Activated T-cell treated with anti-CD3 and anti-CD28 coated beads, Interleukin-2, amount 50 U/mL, for 72 hours (primary cell): ENCODE measurements at places on chromosomes 12 and 14. TPM values are rescaled to one million over a fixed set of nuclear protein-coding genes. Genes with fewer than 3 reads are reported as not detected.

DNA sequence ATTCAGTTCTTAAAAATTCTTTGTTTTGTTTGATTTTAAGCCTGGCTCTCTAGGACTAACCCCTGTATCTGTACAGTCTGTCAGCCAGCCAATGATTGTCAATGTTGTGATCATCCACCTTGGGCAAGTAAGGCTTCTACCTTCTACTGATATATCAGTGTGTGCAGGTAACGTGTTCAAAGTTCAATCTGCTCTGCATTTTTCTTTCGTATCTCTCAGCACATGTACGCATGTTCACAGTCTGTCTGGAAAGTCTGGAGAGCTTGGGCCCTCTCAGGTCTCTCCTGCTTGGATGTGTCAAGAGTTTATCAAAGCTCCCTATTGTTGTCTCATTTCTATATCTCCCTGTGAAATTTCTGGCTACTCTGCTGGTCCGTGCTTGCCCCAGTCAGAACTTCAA is 138.6 kb upstream of the VRK1 start:
- no peak for DNase-seq

DNA sequence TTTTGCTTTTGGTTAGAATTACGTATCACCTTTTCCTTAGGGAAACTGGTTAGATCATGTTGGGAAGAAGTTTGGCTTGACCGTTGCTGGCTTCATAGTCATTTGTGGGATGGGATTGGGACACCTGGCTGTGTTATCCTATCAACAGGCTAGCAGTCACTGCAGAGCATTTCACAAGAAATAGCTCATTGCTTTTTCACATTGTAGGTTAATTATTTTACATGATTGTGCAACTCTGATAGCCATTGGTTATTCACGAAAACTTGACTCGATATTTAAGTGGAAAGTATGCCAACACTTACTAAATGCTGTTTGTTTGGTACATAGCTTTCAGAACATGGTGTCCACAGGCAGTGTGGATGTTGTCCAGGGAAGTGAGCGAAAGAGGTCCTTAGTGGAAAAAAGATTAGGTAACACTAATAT is 89.4 kb downstream of the NKX2-1 start:
- no peak for DNase-seq

DNA sequence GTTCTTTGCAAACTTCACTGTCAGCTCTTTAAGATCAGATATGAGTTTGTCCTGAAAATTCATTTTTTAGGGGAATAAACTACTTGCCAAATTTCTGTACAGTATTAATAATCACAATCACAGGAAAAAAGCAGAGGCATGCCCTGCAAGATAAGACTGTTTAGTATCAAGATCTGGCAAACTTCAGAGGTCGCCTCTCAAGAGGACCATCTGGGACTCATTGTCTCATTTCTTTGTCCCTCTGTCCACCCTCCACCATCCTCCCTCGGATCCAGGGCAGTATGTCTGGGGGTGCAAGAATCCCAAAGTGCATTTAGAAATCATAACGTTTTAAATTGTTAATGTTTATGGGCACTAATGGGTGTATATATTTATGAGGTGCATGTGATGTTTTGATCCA is 232.4 kb upstream of the FKBP4 start:
- no peak for DNase-seq

DNA sequence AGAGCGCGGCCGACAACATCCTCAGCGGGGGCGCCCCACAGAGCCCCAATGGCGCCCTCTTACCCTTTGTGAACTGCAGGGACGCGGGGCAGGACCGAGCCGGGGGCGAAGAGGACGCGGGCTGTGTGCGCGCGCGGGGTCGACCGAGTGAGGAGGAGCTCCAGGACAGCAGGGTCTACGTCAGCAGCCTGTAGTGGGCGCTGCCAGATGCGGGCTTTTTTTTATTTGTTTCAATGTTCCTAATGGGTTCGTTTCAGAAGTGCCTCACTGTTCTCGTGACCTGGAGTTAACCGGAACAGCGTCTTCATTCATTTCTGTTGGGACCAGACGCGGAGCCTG is 103.8 kb upstream of the FKBP4 start:
- DNase-seq, result peak; percentile 76

DNA sequence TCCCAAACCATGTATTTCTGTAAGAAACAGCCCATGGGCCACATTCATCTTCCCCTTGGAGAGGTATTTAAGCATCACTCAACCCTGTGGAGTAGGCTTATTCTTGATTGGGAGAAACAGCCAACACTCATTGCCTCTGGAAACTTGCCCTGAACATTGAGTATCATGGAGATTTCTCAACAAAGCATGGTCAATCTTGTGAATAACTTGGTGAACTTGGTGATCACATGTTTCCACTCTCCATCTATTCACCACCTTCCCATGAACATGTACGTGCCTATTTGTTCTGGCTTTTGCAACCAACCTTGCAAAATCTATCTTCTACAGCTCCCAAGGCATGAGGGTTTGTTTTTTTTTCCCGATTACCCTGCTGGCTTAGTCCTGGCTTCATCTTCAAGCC is 163.2 kb downstream of the PAH start:
- DNase-seq, result no peak

- peak; percentile 46 for DNase-seq
Measured at GRCh38 chr12:92987846-92988621, 58.9 kb upstream of the EEA1 start.

- DNase-seq, result no peak
Measured at GRCh38 chr12:67697443-67697842, 48.9 kb downstream of the DYRK2 start.

- DNase-seq, result no peak
Measured at GRCh38 chr14:26765768-26766520, 168.1 kb upstream of the NOVA1 start.

DNA sequence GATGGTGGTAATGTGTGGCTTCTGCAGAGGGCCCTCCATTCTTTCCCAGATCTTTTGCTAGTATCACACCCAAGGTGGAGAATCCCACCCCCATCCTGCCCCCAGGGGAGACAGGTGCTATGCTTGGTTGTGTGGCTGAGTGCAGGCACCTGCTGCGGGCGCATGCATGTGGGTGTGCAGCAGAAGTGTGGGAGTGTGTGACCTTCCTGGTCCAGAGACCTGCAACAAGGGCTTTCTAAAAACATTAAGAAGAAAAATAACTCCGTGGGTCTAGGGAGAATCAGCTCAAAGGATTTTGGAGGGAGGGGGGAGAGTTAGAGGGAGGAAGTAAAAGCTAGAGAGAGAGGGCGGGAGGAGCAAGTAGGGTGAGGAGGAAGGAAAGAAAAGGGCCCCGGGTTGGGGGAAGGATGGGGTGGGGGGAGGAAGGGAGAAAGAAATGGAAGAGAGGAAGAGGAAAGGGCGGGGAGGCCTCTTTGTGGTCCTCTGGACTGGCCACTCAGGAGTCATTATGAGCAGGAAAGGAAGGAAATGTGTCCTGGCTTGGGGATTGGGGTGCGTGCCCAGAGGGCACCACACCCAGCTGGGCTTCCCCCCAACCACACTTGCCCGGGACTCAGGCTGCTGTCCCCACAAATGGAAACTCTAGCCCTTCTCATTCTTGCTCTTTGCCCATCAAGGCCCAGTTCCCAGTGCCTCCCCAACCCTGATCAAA is 3.1 kb upstream of the FIGNL2 start:
- no peak for DNase-seq

GRCh38 chr12:42982828-42983227 is 393.3 kb upstream of the PRICKLE1 start:
- no peak for DNase-seq

DNA sequence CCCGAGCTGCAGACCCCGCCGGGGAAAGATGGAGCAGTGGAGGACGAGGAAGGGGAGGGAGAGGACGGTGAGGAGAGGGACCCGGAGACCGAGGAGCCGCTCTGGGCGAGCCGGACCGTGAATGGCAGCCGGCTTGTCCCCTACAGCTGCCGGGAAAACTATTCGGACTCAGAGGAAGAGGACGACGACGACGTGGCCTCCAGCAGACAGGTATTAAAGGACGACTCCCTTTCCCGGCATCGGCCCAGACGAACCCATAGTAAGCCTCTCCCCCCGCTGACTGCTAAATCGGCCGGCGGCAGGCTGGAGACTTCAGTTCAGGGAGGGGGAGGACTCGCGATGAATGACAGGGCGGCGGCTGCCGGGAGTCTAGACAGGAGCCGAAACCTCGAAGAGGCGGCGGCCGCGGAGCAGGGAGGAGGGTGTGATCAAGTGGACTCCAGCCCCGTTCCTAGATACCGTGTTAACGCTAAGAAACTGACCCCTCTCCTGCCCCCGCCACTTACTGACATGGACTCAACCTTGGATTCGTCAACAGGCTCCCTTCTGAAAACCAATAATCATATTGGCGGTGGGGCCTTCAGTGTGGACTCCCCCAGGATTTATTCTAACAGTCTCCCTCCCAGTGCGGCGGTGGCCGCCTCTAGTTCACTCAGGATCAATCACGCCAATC is 962 bp downstream of the LEMD3 start:
- peak; percentile 71 for DNase-seq

GRCh38 chr14:57326253-57326652 is 57.5 kb downstream of the AP5M1 start:
- DNase-seq, result no peak

- no peak for DNase-seq
Measured at GRCh38 chr12:11886339-11886738, 184.4 kb upstream of the BCL2L14 start.

DNA sequence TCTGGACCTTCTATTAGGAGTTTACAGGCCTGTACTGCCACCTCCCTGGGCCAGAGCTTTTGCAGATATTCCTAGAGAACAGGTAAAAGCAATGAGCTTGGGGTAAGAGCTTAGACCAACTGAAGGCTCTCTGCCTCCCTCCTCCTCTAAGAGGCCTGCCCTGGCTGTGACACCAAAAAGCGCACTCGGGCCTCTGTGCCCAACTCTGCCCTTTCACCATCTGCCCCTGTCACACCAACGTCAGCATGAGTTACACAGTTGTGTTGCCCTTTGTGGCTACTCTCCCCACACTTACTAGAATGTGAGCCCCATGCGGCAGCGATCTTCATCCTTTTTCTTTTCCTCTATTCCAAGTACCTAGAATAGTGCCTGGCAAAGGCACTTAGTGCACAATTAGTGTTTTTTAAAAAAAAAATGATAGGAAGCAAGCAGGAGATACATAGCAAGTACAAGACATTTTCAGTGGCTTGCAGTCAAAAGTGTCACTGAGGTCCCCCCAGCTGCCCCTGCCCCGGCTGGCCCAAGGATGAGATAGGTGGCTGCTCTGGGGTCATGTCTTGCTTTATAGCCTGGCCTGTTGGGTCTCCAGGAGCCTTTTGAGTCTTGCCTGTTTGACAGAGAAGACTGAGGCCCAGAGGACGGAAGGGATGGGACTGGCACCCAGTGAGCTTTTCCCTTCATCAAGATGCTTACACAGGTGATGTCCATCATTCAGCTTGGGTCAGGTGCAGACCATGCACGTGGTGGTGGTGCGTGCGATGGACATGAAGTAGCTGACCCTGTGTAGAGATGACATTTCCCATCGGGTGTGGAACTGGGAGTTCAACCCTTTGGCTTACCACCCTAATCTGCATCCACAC is 12.5 kb downstream of the CKB start:
- no peak for DNase-seq

- DNase-seq, result peak; percentile 55
Measured at GRCh38 chr12:12714276-12715021, 2.7 kb upstream of the CDKN1B start.

GRCh38 chr14:88289234-88289633 is 33.8 kb downstream of the KCNK10 start:
- DNase-seq, result no peak

- DNase-seq, result no peak
Measured at GRCh38 chr12:29204521-29204920, 55.4 kb downstream of the FAR2 start.

GRCh38 chr14:81453166-81453766 is 53.1 kb upstream of the STON2 start:
- DNase-seq, result peak; percentile 57

DNA sequence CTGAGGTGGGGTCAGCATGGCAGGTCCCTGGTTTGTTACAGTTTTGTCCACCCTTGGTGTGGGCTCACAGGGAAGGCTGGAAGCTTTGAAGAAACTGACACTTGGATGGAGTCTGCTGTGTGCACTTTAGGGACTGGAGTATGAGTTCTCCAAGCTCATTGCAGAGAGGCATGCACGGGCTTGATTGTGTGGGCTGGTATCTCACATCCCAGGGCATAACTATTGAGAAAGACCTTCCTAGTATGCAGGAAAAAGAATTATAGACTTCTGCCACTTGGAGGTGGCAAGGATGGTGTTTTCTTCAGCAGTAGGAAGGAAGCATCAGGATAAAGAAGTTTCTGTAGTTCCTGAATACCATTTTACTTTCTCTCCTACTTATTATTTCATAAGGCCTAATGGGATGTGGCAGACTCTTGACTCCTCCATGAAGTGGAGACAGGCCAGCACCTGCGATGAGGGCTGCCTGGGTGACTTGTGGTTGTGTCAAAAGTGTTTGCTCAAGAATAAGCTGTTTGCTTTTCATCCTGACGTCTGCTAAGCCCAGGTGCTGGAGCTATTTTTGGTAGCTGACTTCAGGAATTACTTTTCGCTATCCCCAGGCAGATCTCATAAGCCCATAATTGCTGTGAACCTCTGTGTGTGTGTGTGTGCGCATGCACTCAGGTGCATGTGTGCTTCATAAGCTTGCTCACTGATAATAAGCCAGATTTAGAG is 125.8 kb downstream of the KTN1 start:
- no peak for DNase-seq

DNA sequence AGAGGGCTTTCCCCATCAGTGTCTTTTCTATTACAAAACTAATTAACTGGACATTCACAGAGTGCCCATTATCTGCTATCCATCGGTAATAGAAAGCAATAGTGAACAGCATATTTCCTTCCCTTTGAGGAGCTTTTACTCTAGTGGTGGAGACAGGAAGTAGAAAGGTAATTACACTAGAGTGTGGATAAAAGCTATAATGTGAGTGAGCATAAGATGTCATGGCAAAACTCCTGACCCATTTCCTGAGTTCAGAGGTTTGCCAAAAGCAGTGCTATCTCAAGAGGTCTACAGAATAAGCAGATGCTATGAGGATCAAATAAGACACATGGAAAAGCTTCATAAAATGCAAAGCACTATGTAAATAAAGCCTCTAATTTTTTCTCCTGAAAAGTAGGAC is 24.0 kb downstream of the TIMELESS start:
- no peak for DNase-seq

DNA sequence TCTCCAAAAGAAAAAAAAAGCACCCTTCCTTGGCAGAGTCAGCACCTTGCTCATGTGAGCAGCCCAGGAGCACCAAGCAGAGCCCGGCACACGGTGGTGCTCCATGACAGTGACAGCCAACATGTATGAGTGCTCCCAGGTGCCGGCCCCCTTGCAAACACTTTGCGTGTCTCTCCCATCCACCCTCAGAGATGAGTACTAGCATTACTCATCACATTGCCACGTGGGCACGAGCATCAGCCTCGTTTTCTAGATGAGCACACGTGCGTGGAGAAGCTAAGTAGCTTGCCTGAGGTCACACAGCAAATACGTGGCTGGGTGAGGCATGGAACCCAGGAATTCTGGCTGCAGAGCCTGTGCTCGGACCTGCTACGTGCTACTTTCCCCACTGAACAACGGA is 177.9 kb upstream of the PRMT8 start:
- DNase-seq, result no peak

- no peak for DNase-seq
Measured at GRCh38 chr14:75125617-75126016, 1.2 kb downstream of the NEK9 start.

GRCh38 chr12:116248930-116249329 is 28.6 kb downstream of the MED13L start:
- no peak for DNase-seq

CCDC88C gene
- 111 TPM for total RNA-seq

PTHLH gene
- not detected for total RNA-seq

AMN gene
- total RNA-seq, result 3.2 TPM

IRAK3 gene
- 1.3 TPM for total RNA-seq

WDR20 gene
- total RNA-seq, result 23.8 TPM

GNG2 gene
- 233 TPM for total RNA-seq

TMPRSS12 gene
- total RNA-seq, result not detected

SRRM4 gene
- total RNA-seq, result not detected

DENR gene
- total RNA-seq, result 72.2 TPM

FAM90A1 gene
- 0.67 TPM for total RNA-seq

KCNJ8 gene
- total RNA-seq, result not detected
